Right renal pelvis (tissue), 4 donors: ENCODE measurements at places on chromosomes 2 and 18.

- peak; percentile 57 for DNase-seq
Observed at GRCh38 chr2:64988420-64989125, 626 bp upstream of the SLC1A4 start.

- no peak for DNase-seq
Observed at GRCh38 chr18:14120926-14121325, 11.3 kb downstream of the ZNF519 start.

DNA sequence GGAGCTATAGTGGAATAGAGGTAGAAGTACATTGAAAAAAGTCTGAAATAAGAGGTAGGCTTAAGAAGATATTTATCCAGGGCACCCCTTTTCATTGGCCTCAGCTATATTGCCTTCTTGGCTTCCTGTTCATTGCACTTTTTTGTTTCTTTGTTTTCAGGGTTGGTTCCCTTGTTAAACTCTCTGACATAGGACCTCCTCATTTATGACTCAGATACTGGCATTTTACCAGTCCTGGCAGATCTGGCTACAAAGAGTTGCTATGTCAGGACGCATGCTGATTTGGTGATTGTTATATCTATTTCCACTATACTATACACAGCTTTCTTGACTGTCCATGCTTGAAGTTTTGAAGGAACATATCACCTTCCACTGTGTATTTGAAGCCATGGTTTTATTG is 60.0 kb downstream of the GCA start:
- DNase-seq = no peak

DNA sequence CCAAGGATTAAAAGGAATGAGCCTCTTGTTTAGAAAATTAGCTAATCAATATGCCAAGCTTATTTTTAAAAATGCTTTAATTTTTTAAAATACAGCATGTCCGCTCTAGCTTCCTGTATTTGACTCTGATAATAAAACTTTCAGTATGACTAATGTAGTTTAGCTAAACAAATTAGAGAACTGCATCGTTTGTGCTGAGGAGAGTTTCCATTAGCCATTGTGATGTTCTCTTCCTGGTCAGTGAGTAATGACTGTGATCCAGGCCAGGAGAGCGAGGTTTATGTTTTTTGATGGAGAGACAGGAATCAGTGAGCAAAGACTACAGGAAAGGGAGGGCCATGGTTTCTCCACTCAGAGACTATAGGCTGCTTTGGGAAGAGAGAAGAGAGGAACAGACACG is 237.2 kb upstream of the ETAA1 start:
- DNase-seq = no peak

GRCh38 chr2:135327146-135327545 is 203.9 kb downstream of the ZRANB3 start:
- no peak for DNase-seq

DNA sequence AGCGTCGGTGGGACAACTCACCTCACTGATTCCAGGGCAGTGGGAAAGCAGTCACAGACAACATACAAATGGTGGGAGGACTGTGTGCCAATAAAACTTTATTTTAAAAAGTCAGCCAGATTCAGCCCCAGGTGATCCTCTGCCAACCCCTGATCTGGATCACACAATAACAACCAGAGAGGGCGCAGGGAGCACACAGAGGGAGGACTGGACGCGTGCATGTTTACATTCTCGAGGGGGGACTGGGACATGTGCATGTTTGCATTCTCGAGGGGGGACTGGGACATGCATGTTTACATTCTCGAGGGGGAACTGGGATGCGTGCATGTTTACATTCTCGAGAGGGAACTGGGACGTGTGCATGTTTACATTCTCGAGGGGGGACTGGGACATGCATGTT is 209.5 kb downstream of the NDUFA10 start:
- DNase-seq = no peak

GRCh38 chr2:52810460-52810859 is 957.1 kb upstream of the CHAC2 start:
- DNase-seq = no peak

GRCh38 chr2:45755585-45756335 is 104.3 kb downstream of the PRKCE start:
- no peak for DNase-seq

DNA sequence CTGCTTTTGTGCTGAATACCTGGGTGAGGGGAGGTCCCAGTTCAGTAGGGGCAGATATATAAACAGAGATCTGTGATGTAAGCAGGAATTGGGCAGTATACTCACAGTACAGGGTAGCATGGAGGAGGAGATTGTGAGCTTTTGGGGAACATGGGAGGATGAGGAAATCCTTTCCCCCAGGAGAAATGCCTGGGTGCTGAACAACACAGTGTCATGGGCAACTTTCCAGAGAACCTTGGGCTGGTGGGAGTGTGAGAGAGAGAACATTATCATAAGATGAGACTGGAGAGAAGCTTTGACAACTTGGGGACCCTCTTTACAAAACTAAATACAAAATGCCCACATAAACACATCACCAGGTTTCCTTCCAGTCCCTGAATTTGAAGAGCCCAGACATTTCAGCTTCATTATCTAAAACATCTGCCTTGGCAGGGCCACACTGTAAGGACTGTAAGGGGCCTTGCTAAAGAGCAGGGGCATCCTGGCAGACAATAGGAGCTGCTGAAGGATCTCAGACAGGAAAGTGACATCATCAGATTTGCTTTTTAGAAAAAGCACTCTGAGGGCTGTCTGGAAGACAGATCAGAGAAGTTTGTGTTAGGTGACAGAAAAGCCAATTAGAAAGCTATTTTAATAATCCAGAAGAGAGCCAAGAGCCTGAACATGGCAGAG is 303.1 kb upstream of the FBXO11 start:
- no peak for DNase-seq

DNA sequence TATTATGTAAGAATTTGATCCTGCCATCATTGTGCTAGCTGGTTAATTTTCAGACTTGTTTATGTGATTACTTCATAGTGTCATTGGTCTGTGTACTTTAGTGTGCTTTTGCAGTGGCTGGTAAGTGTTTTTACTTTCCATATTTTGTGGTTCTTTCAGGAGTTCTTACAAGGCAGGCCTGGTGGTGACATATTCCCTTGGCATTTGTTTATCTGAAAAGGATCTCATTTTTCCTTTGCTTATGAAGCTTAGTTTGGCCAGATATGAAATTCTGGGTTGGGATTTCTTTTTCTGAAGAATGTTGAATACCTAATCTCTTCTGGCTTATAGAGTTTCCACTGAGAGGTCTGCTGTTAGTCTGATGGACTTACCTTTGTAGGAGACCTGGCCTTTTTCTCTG is 72.8 kb upstream of the MC4R start:
- DNase-seq = no peak

DNA sequence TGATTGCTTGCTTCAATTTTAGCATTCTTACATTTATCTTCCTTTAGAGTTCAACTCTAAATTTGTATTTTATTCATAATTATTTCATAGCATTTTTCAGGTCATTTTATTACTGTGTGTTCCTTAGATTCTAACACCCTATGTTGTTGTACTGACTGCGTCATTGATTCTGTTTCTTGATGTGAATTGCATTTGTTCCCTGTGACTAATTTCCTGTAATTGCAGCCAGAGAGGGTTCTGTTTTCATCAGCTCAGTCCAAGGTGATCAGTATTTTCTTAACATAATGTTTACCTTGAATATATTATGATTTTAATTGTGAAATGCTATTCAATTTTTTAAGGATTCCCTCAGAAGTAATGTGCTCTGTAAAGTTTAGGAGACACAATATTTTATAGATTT is 970.2 kb upstream of the PIK3C3 start:
- no peak for DNase-seq

DNA sequence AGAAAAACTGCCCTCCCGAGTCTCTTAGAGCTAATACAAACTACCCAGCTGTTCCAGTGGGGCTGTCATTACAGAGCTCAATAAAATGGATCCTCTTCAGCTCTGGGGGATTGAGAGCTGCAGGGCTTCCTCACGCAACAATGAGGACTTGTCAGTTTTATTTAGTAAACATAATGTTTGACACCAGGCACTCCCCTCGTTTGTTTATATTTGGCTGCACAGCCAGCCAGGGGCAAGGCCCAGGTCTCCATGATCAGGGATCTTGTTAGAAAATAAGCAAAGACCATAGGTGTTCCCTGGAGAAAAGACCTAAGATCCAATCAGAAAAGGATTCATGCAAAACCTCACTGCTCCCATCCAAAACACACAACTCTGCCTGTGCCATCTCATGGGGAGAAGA is 158.2 kb downstream of the C1D start:
- no peak for DNase-seq

- peak; percentile 60 for DNase-seq
Observed at GRCh38 chr2:15588329-15588919, 3.2 kb upstream of the DDX1 start.

DNA sequence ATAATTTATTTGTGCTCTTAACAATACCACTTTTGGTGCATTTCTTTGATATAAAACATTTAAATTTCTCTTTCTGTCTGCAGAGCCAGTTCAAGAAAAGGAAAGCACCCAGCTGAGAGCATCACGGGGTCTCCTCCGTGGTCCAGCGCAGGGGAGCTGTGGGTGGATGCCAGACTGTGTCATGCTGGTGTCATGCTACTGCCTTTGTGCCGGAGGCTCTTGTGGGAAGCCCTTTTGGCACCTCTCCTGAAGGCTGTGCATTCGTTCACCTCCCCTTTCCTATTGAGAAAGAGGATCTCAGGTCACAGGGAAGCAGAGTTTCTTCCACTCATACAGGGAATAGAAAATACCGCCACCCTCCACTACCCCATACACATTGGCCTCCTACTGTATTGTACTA is 450.4 kb downstream of the GALR1 start:
- DNase-seq = no peak

- DNase-seq = no peak
Observed at GRCh38 chr2:236748801-236749200, 179.2 kb downstream of the ACKR3 start.

DNA sequence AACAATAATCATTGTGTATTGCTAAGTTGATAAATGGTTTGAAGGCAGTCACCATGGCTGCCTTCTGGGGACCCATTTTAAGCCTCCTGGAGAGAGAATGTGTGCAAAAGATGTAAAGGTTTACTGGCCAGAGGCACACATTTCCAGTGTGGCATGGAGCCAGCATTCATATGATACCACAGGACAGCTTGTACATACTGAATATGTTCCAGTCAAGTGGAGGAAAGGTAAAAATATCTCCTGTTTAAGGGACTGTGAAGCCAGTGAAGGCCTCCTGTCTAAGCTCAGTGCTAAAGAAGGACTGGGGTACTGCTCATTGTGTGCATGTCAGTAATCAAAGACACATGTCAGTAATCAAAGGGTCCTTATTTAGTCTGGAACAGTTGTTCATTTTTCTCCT is 119.2 kb downstream of the BABAM2 start:
- no peak for DNase-seq

- DNase-seq = no peak
Observed at GRCh38 chr2:162063899-162064298, 10.1 kb downstream of the DPP4 start.

GRCh38 chr2:39121523-39122063 is 742 bp upstream of the SOS1 start:
- DNase-seq = no peak

- no peak for DNase-seq
Observed at GRCh38 chr2:206422493-206422892, 20.8 kb upstream of the ADAM23 start.

- no peak for DNase-seq
Observed at GRCh38 chr18:31631526-31631925, 39.8 kb downstream of the TTR start.

- no peak for DNase-seq
Observed at GRCh38 chr18:8948471-8949149, 153.9 kb upstream of the NDUFV2 start.

- no peak for DNase-seq
Observed at GRCh38 chr18:58715540-58715939, 44.3 kb downstream of the MALT1 start.

DNA sequence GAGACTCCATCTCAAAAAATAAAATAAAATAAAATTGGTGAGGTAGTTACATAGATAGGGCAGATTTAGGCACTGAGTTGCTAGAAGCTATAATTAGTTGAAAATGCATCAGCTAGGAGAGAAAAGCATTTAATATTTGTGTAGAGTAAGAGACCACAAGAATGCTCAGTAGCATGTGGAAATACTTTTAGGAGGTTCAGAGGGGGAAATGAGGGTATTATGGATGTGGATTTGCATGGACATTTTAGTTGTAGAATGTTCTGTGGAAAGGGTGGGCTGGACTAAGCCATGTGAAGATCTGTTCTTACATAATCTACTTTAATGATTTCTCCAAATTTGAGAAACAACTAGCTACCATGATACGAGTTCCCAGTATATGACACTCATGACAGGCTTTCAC is 95.5 kb downstream of the ATP9B start:
- no peak for DNase-seq

DNA sequence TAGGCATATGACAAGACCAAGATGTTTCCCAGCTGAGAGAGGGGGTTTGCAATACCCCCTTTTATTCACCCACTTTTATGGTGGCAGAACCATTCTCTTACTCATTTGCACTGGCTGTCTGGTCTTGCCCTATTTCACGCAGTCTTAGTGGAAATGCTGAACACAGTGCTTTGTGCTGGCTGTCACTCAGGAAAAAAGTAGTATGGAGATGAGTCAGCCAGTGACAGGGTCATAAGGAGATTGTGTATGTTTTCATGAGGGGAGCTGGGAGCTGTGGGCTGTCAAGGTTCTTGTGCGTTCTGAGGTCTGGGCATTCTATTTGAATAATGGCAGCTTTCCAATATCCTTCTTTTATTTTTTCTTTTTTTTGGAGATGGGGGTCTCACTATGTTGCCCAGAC is 10.9 kb upstream of the CNRIP1 start:
- no peak for DNase-seq

DNA sequence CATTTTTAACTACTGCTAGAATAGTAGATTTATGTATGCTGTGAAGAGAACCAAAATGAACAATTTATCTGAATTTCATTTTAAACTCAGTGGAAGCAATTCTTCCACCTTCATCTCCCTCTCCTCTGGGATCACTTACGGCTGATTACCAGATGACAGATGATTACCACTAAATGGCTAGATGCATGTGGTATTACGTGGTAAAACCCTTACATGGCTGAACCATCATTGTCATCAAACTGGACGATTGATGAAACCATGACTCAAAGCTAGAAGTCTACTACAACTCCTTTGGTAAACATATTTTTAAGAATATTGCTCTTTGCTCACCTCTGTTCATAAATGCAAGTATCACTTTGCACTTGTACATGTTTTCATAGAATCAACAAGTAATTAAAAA is 48.5 kb upstream of the DOCK10 start:
- DNase-seq = no peak

- DNase-seq = no peak
Observed at GRCh38 chr18:61580046-61580445, 246.8 kb downstream of the CDH20 start.

GRCh38 chr2:222862909-222863544 is 2.2 kb downstream of the ACSL3 start:
- no peak for DNase-seq

GRCh38 chr2:165660361-165660760 is 133.7 kb downstream of the GALNT3 start:
- DNase-seq = no peak
